ENCODE measurements at places on chromosomes 2 and 18. TPM values are rescaled to one million over a fixed set of nuclear protein-coding genes. Genes with fewer than 3 reads are reported as not detected.

GRCh38 chr2:100125626-100126025 is 16.8 kb downstream of the AFF3 start:
- no peak for DNase-seq

GRCh38 chr2:29987146-29987545 is 65.8 kb upstream of the ALK start:
- DNase-seq, result no peak

GRCh38 chr2:236935631-236936445 is 149.9 kb upstream of the COPS8 start:
- DNase-seq, result no peak

GRCh38 chr2:203097735-203098134 is 83.1 kb downstream of the NBEAL1 start:
- no peak for DNase-seq

GRCh38 chr2:195818526-195818925 is 161.5 kb downstream of the SLC39A10 start:
- no peak for DNase-seq

- DNase-seq, result no peak
Observed at GRCh38 chr2:118442046-118442445, 353.8 kb downstream of the INSIG2 start.

- no peak for DNase-seq
Observed at GRCh38 chr2:232492963-232493700, 5.5 kb upstream of the ECEL1 start.

The PELI1 gene
- 51.7 TPM for total RNA-seq

The LANCL1 gene
- 44.2 TPM for total RNA-seq

The RGPD4 gene
- total RNA-seq, result not detected

The SERPINB12 gene
- not detected for total RNA-seq

The EN1 gene
- 1.6 TPM for total RNA-seq

Measured in breast epithelium (tissue), 4 donors.